HCEC 1CT (cell line): ENCODE measurements at places on chromosomes 3 and 15.

- peak; percentile 34 for DNase-seq
These were observed 189.4 kb downstream of the THSD4 start for GRCh38 chr15:71304681-71305080.

DNA sequence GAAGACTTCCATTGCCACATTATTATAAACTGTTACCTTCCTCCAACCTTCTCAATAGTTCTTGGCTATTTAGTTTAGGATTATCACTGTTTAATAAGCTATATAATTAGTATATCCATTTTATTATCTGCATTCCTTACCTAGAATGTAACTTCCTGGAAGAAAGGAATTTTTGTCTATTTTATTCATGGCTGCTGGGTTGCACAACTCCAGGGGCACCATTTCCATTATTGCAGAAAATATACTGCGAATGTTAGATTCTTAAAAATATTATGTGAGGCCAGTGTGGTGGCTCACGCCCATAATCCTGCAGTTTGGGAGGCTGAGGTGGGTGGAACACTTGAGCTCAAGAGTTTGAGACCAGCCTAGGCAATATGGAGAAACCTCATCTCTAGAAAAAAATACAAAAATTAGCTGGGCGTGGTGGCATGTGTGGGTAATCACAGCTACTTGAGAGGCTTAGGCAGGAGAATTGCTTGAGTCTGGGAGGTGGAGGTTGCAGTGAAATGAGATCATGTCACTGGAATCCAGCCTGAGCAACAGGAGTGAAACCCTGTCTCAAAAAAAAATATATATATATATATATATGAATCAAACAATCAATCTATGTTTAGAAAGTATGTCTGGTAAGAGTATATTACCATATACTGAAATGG, 19.9 kb downstream of the CLDN1 start:
- no peak for DNase-seq

DNA sequence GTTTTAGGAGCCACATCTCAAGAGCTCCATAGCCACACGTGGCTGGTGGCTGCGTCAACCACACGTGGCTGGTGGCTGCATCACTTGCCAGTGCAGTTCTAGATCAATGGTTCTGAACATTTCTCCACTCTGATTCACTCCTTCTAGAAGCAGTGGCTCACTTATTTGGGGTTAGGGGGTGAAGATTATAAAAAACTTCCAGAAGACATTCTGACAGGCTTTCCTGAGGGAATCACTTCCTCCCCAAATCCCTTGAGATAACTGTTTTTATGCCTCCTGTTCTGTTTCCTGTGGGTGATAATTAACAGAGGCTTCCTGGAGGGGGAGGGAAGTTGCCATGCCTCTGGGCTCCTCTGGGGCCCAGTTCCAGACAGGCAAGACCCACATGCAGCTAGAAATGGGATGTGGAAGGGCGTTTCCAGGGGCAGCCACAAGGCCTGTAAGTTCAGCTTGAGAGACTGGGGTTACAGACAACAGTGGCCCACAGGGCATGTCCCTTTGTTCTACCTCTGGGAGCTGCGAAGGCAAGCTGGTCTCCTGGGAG, 23.6 kb downstream of the HEG1 start:
- no peak for DNase-seq

DNA sequence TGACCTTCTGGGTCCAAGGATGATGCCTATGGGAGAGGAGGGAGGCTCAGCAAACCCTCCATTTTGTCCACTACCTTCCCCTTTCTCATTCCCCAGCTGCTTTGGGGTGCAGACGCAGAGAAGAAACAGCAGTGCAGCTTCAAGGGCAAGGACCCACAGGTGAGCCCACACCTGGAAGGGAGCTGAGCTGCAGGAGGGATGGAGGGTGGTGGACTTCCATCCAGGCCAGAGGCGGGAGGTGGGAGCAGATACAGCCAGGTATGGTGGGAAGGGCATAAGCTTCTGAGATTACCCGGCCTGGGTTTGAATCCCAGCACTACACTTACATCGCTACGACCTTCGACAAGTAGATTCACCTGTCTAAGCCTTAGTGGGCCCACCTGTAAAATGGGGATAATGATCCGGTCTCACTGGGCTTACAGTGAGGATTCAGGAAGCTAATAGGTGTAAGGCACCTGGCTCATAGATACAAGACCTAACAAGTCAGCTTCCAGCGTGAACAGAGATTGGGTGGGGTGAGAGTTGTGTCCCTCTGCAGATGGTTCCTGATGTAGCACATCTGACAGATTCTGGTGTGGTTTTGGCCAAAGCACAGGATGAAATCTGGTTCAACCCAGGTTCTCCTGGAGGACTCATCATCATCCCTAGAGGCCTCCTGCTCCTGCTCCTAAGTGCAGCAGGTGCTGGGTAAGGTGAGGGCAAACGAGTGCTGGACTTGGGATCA, 15.9 kb downstream of the CIB1 start:
- no peak for DNase-seq
